ENCODE measurements at places on chromosomes 2 and 18.

GRCh38 chr18:58861861-58862301 lies 2.8 kb upstream of the ZNF532 start:
- DNase-seq: no peak

- no peak for DNase-seq
Measured at GRCh38 chr2:191569025-191569424, 108.9 kb upstream of the NABP1 start.

- DNase-seq: no peak
Measured at GRCh38 chr18:7520200-7520785, 46.8 kb upstream of the PTPRM start.

DNA sequence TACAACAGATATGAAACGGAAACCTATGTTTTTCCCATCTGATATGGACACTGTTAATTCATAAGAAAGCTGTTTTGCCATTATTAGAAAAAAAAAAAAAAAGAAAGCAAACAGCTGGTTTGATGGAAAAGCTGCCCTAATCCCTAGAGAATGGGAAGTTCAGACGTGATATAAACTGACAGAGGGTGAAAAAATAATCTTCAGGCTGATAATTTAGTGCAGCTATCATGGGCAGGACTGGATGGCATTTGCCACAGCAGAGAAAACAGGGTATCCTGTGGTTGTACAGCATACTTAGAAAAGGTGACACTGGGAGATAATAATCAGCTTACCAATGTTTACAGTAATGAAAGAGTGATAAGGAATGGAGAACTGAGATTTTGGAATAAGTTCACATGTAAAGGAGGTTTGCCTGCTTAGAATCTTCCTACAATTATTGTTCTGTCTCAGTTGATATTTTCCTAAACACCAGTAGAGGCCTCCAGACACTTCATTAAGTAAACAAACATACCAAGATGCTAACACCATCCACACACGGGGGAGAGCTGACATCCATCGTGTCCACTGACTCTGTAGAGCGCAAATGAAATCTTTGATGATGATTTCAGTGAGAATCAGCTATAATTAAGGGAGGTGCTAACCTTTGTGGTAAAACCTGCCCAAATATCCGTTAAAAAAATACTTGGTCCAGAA lies 211.6 kb upstream of the MMADHC start:
- no peak for DNase-seq

GRCh38 chr2:145910416-145910815 lies 1390.5 kb upstream of the ZEB2 start:
- DNase-seq: no peak

GRCh38 chr2:186949726-186950256 lies 100.8 kb upstream of the ZSWIM2 start:
- no peak for DNase-seq

DNA sequence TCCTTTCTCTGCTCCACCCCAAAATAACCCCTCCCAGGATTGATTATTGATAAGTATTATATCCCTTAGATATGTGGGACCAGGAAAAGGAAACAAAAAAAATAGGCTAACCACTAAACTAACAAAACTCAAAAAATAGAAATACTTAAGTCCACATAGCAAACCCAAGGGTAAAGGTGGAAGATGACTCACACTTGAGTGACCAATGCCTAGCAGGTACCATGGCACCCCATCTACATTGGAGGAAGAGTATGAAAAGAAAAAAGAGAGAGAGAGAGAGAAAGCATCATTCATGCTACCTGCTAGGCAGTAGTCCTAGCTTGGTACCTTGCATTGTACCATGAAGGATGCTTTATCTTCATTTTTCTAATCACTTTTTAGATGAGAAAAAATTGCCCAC lies 6.3 kb downstream of the EXOC6B start:
- no peak for DNase-seq

- no peak for DNase-seq
Measured at GRCh38 chr18:7784171-7784570, 217.1 kb downstream of the PTPRM start.

GRCh38 chr2:12087175-12087574 lies 340.7 kb downstream of the LPIN1 start:
- DNase-seq: no peak

GRCh38 chr2:162277381-162277780 lies 34.1 kb upstream of the FAP start:
- DNase-seq: no peak

DNA sequence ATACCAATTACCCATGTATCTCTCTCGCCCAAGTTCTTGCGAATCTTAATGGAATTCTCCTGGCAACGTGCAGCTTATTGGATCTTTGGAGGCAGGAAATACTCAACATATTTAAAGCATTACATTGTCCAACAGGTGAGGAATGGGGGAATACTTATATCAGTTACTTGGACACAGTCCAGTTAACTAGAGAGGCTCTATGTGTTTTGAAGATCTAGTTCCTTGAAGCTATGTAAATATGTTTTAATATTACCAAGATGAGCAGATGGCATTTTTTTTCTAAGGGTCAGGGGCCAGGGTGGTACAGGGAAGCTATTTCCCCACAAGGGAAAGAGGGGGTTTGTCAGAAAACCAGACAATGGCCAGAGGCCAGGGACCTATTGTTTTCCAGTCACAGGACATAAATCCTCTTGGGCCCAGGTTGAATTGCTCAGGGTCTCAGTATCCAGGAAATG lies 26.8 kb upstream of the MC5R start:
- DNase-seq: no peak

DNA sequence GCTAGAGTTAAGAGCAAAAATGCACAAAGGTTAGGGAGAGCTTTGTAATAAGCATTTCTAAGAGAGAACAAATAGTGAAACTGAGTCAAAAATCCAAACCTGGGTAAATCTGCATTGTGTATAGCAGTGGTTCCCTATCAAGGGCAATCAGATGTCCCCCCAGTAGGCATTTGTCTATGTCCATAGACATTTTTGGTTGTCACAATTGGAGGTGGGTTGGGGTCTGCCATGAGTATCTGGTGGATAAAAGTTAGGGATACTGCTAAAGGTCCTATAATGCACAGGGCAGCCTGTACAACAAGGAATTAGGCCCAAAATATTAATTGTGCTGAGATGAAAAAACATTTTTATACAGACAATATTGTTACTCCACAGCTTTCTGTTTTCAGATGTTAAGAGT lies 21.0 kb downstream of the NOP58 start:
- no peak for DNase-seq

DNA sequence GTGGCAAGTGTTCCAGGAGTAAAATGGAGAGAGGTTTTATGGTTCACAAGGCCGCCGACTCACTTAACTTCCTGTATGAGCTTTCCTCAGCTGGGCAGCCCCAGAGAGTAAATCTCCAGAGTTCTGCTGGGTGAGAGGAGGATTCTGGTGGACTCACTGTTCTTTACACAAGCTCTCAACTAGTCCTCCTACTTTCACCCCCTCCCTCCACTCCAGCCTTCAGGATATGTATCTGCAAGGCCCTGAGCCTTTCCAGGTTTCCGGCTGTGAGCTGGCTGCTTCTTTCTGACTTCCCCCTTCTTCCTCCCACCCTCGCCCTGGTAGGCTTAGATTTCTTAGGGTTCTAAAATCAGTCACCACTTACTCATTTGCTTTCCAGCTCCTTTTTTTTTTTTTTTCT lies 34.0 kb downstream of the EML6 start:
- no peak for DNase-seq

DNA sequence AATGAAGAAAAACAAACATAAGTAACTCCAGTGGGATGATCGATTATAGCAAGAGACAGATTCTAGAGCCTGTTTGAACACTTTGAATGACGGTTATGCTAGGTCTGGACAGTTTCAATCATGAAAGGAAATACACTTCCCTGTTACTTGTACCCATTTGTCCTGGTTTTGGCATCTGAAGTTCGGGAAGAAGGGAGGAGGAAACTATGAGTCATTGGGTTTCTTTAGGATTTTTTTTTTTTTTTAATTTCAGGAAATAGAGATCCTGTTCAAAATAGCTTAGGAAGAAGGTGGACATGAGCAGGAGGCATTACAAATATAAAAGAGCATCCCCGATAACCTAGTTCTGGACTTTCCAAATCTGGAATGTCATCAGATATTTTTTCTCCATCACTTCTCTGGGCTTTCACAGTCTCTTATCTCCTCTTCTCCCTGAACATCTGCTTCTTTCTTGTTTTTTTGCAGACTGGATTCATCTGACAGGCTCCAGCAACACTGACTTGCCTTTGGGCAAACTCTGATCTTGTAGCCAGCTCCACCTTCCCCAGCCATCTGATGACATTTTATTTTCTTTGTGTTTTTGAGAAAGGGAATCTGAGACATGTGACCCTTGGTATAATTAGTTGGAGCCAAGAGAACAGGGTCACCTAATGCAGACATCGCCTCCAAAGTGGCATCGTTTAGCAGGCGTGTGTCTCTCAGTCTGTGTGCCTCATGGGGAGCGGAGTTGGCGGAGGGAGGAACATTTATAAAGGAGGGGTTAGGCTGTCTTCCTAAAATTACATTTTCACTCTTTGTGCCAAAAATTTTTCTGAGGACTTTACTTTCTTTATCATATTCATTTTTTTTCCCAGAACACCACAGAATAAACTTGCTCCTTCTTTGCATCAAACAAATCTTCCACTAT lies 195.3 kb upstream of the EPHA4 start:
- DNase-seq: no peak

DNA sequence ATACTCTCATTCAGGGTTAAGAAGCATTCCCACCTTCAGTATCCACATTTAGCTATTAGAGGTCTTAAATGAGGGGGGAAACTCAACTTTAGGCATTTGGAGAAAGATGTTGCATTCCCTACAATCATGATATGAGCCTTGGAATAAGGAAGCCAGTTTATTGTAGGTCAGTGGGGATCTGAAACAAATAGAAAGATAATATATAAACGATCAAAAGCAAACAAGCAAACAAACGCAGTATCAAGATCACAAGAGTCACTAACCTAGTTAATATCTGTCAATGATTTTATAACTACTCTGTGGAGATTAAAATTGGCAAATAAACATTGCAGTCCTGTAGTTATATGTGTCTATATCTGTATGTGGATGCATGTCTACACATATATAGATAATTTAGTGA lies 152.4 kb upstream of the LRATD1 start:
- no peak for DNase-seq

GRCh38 chr18:2857491-2858131 lies 10.8 kb downstream of the EMILIN2 start:
- DNase-seq: no peak

DNA sequence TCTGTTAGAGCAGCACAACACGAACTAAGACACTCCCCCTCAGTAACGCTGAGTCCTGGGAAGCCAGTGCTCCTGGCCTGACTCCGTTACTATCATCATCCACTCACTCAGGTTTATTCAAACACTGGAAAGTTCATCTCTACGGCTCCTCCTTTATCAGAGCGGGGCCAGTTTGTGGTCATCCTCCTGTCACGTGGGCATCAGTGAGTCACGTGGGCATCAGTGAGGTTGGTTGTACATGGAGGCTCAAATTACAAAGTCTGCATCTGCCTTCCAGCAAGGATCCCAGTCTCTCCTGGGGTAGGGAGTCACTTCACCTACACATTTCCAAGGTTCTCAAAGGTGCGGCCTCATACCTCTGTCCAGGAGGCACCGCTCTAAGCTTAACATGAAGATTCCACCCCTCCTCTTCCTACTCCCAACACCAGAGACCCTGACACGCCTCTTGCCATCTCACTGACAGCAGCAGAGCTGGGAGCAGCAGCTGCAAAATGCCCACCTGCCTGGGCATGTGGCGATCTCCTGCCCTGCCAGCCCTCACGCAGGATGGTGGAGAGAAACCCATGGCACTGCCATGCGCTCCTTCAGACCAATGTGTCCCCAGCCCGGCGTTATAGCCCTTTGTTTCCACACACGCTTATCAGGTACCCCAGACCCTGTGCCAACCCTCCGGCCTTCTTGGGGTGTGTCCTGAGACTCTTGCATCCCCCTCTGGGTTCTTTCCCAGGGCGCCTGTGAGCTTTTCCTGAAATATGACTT lies 99.2 kb upstream of the PTPRM start:
- DNase-seq: no peak

DNA sequence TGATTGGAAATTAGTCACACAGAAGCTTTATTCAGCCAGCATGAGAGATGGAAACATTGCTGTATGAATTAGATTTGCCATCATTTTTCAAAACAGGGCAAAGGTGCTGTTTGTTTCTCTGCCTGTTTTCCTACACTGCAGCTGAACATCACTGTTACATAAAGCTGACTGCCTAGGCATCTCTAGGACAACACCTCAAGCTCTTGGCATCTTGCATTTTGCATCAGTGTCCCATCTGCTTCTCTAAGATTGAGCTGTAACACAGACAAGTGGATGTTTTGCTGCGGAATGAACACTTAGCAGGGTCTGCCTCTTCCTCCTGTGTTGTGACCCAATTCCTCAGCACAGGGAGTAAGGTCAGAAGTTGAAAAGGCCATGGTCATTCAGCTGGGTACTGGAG lies 4.9 kb downstream of the CCT7 start:
- DNase-seq: no peak

- no peak for DNase-seq
Measured at GRCh38 chr18:6009756-6010155, 114.4 kb upstream of the TMEM200C start.

DNA sequence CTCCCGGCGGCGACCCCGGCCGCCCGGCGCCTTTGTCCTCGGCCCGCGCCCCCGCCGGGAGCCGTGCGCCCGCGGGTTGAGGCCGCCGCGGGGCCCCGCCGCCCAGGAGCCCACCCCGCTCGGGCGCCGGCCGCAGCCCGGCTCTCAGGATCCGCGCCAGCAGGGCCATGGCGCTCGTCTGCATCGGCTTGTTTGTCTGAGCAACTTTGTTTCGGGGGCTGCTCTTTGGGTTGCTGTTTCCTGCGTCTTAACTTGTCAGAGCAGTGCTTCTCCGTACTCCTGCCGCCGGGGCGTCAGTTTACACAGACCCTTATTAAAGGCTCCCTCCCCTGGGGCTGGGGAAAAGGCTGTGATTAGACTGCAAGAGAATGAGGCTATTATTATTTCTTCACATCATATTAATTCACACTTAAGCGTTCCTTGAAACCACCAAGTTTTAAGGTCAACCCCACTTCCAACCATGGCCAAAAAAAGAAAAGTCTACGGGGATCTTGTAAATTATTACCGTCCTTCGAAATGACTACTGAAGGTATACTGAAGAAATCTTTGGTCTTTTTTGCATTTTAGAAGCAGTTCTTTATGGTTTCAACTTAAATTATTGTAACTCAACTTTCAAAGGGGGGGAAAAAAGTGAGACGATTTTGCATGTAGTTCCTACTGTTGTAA lies at the start of gene CYP27C1:
Gene CYP27C1 (minus strand): TSS at position 198 of the 666 bp plus-strand sequence. CDS start 29 bp downstream, at position 169.
- DNase-seq: no peak

- DNase-seq: no peak
Measured at GRCh38 chr2:16121231-16121985, 181.1 kb downstream of the MYCN start.

Data from HuH-7 (cell line).